ENCODE measurements at places on chromosomes 4 and X.

DNA sequence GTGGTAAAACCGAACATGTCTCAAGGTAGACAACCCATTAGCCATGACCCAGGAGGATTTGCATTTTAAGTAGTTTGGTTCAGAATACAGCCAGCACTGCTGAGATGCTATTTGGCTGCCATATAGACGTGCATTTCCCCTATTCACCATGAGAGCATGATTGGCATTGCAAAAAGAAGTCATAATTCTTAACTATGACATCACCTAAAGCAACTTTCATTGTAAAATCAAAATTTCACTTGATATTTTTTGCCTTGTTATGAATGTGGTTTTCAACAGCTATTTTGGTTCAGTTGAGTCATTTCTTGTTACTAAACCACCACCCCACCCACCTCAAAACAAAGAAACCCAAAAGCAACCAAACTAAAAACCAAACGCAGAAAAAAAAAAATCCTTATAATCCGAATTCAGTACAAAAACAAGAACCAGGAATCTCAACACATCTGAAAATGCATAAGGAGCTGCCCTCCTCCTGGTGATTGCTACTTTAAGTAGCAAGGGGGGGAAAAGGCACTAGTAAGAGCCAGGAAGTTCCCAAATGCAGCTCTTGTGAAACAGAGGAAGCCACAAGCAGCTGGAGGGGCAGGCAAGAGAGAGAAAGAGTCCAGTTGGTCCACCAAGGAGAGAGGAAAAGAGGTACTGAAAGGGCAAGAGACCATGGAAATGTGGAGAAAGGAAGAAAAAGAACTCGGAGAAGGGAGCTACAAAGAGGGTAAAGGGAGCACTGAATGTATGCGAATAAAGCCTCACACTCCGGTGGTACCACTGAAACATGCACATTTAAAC lies 3.1 kb downstream of the SLITRK4 start:
- no peak for DNase-seq

GRCh38 chr4:20844311-20844710 lies 144.1 kb downstream of the PACRGL start:
- DNase-seq, result no peak

DNA sequence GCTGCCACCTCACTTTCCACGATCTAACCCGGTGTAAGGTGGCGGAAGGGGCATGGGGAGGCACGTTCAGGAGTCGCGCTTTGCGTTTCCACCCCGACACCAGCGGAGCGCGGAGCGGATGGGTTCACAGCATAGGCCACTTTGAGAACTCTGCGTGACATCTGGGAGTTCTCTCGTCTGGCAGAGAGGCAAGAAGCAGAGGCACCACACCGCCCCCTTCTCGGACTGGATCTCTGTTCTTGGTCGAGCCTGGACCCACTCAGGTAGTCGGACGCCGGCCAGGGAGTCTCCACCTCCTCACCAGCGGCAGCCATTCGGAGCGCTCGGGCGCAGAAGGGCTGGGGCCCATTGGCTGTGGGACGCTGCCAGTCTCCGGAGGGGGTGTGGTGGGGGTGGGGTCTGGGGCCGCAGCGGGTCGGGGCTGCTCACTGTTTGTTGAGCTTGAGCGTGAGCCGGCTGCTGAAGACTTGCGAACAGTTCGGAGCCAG lies at the start of gene DACH2:
TSS of gene DACH2 (plus strand) at position 428 of the 488 bp plus-strand sequence.
- DNase-seq, result peak; percentile 81

DNA sequence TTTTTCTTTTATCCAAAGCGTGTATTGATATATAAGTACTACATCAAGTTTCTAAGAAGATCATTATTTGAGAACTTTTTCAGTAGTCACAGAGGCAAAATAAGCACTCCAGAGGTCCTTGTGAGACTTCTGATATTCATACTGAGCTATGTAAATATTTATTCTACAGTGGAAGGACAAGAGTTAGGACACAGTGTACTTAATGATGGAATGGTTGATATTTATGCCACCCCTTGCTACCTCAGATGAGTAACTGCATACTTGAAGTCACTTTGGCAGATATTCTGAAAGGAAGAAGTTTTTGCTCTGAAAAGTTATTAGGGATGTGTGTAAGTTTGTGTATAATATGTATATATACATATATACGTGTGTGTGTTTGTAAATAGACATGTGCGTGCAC lies 30.3 kb downstream of the MAGEA1 start:
- DNase-seq, result no peak

- no peak for DNase-seq
Observed at GRCh38 chr4:26050671-26051070, 136.7 kb downstream of the SMIM20 start.

- no peak for DNase-seq
Observed at GRCh38 chrX:29318012-29318411, 730.8 kb downstream of the IL1RAPL1 start.

GRCh38 chr4:84291969-84292368 lies 207.1 kb downstream of the NKX6-1 start:
- DNase-seq, result no peak

DNA sequence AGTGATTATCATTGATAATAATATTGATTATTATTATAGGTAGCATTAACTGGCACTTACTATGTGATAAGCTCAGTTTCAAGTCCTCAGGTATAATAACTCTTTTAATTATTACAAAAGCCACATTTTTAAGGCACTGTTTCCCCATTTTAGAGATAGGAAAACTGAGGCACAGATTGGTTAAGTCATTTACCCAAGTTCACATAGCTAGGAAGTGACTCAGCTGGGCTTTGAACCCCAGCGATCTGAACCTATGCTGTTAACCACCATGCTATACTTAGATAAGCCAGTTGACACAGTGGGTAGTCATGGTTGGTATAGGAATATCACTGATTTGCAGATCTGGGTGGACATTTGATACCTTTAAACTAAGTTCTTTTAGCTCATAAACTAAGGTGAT lies 110.4 kb downstream of the FRAS1 start:
- DNase-seq, result no peak

- DNase-seq, result no peak
Observed at GRCh38 chr4:17535242-17535641, 20.3 kb downstream of the CLRN2 start.

GRCh38 chr4:161813889-161814288 lies 349.9 kb downstream of the FSTL5 start:
- DNase-seq, result no peak

- no peak for DNase-seq
Observed at GRCh38 chrX:6460893-6461490, 73.9 kb downstream of the VCX3A start.

GRCh38 chr4:176259330-176260090 lies 9.5 kb downstream of the ASB5 start:
- peak; percentile 26 for DNase-seq

DNA sequence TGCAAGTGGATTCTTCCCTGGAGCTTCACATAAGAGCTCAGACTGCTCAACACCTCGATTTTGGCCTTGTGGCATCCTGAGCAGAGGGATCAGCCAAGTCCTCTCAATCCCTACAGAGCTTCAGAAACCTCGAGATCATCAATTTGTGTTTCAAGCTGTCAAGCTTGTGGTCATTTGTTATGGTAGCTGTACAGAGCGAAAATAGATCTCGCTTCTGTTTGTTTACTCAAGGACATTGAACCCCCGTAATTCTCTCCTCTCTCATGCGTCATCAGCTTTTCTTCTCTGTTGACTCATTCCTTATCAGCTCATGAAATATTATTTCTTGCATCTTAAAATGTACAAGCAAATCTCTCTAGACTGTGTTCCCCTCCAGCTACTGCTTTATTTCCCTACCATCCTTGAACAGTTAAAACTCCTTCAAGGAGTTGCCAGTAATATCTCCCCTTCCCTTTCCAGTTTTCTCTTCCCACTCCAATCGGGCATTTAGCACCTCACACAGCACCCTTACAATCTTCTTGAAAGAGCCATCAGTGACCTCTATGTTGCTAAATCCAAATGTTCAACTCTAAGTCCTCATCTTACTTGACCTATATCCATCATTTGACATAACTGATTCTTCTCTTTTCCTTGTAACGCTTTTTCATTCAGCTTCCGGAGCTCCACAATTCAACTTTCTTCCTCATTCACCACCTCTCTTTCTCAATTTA lies 106.2 kb upstream of the FAT1 start:
- DNase-seq, result peak; percentile 16

DNA sequence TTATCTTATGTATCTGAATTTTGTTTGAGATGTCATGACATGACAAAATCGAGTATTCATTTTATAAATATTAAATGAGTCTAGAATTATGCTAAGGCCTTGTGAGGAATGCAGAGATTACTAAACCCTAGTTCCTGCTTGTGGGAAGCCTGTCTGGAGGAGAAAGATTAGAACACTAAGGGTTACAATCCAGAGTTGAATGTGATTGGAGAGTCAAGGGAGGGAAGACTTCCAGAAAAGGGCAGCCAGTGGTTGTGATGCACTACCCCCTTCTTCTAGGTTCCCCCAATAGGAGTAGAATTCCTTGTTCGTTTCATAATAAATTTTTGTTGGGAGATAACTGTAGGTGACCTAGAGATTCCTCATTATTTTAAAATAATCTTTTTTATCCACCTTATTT lies 141.1 kb downstream of the AFF1 start:
- DNase-seq, result no peak

GRCh38 chr4:56737666-56738065 lies 56.6 kb upstream of the HOPX start:
- no peak for DNase-seq
